ENCODE measurements at places on chromosomes 7 and 10.

GRCh38 chr10:113475381-113475807 is 77.5 kb upstream of the HABP2 start:
- no peak for DNase-seq

- DNase-seq = no peak
These were observed 113.7 kb downstream of the ARL4A start for GRCh38 chr7:12801107-12801506.

DNA sequence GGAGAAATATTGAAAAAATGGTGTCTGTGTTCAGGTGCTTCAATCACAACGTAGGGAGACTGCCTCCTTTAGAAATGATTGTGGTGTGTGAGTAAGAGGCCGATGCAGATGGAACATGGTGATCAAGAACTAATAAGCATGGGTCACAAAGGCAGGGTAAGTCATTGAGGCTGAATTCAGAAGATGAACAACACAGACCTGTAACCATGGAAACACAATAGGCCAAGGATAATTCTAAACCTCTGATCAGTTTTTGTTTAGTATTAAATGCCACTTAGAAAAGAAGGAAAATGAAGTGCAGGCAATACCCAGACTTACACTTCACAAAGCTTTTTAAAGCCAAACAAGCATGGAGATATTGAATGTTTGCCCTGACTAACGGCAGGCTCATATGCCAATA is 32.8 kb upstream of the TAS2R16 start:
- DNase-seq = no peak

GRCh38 chr10:60395711-60396110 is 6.0 kb upstream of the ANK3 start:
- DNase-seq = no peak

GRCh38 chr10:69969977-69970376 is 82.7 kb upstream of the MACROH2A2 start:
- no peak for DNase-seq

DNA sequence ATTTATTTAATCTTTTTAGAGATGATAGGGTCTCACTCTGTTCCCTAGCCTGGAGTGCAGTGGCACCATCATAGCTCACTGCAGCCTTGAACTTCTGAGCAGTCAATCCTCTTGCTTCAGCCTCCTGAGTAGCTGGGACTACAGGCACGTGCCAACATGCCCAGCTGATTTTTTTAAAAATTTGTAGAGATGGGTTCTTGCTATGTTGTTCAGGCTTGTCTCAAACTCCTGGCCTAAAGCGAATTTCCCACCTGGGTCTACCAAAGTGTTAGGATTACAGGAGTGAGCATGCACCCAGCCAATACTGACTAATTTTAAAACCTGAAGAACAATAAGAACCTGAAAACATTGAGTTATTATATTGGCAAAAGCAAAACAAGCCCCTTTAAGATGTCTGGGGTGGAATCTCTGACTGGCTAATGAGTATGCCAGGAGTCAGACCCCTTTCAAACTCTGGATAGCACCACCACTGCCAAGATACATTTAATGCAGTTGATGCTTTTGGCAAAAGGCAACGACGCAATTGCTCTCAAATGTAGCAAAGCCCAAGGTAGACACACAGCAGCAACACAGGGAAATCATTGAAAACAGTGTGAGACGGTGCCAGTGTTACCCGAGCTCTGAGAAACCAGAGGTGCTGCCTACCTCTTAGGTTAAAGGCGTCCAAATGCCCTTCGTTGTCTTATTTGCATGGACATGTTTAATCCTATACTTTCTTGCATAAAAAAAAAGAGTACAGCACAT is 40.7 kb upstream of the TOMM7 start:
- DNase-seq = no peak

DNA sequence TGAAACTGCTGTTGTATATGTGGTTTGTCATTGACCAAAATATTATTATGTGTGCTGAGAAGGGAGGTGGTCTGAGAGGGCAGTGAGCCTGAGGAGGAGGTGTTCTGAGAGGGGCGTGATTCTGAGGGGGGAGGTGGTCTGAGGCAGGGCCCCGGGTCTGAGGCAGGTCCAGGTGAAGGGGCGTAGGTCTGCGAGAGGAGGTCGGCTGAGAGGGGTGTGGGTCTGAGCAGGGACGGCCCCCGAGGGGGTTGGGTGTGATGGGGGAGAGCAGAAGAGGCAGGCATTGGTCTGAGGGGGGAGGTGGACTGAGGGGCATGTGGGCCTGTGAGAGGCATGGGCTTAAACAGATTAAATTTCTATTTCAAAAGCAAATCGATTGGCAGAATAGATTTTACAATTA is 32.4 kb downstream of the AKR1C4 start:
- no peak for DNase-seq

- DNase-seq = no peak
These were observed 125.1 kb downstream of the ZMIZ1 start for GRCh38 chr10:79193694-79194382.

GRCh38 chr7:10346032-10346431 is 627.6 kb upstream of the PHF14 start:
- no peak for DNase-seq

DNA sequence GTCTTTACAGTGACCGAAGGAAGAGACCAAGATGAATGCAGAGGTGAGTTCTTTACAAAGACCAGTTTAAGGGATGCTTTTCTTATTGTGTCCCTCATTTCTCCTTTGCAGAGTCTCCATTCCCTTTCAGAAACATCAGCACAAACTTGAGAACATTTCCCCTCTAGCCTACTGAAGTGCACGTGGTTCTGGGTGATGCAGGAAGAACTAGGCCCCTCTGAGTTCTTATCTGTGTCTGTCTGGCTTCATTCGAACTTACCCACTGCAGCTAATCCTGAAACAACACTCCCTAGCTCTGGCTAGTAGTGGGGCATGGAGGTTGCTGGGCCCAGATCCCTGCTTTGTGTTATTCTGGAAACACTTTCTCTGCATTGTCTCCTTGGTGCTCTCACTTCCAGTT is 12.6 kb downstream of the BLVRA start:
- DNase-seq = no peak

- DNase-seq = no peak
These were observed 5.8 kb upstream of the SCD start for GRCh38 chr10:100340948-100341847.

GRCh38 chr7:91137153-91137787 is 127.0 kb upstream of the FZD1 start:
- no peak for DNase-seq

DNA sequence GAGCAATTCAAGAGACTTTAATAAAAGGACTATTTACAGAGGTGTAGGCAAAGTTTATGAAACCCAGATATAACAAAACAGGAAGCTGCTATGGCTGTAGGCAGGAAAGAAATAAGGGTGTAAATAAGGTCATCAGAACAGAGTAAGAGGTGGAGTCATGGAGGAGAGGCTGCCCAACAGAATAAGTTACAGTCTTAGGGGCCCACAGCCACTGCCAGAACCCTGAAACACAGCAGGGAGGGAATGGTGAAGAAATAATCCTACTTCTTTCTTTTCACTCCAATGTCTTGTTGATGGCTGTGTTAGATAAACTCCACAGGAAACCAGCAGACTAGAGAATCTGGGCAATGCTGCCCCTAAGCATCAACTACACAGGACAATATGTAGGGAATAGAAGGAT is 155.8 kb upstream of the TAC1 start:
- DNase-seq = no peak

GRCh38 chr7:50507898-50508470 is 57.2 kb downstream of the DDC start:
- DNase-seq = no peak

GRCh38 chr10:110671788-110672579 is 27.8 kb downstream of the RBM20 start:
- DNase-seq = no peak

DNA sequence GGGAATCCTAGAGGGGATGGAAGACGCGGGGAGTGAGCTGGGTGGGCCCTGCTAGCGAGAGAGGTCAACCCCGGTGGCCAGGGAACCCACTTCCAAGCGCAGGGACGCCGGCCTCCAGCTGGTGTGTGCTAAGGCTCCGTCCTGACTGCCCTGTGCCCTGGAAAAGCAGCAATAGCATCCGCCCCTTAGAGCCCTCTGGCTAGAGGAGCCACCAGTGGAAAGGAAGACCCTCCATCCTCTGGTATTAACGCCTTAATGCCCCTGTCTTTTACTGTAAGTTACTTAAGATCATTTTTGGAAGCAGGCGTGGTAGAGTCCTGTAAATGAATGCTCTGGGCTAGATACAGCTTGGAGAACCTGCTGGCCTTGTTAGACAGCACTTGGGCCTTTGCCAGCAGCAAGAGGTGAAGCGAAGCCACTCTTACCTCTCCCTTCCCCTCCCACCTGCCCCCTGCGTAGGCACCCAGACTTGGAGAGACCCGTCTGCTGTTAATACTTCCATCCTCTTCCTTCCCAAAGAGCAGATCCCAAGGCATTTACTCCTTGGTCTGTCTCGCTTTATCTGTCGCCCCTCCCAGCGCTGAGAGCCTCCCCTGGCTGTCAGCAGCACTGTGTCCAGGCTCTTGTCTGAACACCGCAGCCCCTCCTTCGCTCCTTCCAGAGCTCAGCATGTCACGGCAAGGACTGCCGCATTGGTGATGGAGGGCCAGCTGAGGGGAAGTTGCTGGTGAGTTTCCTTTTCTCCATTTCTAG is 4.6 kb downstream of the REPIN1 start:
- DNase-seq = no peak

DNA sequence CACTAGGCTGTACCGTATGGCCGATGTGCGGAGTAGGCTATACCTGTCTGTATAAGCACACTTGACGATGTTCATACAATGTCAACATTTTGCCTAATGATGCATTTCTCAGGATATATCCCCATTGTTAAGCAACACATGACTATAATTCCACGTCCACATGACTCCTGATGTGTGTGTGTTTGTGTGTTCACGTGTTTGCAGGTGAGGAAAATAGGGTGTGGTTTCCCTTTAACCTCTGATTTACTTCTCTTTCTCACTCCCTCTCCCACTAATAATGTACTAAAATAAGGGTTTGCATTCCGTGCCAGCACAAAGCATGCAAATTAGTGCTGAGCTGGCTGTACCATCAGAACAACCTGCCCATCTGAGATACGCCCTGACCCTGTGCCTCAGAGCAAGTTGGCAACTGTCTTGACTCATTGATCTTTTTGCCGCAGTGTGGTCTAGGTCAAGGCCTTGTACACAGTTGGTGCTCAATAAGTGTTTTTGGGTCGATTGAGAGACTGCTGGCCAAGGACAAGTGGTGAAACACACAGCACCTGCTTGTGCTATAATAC is 64.6 kb upstream of the DOCK1 start:
- DNase-seq = no peak

- DNase-seq = no peak
These were observed 307.7 kb downstream of the MDFIC start for GRCh38 chr7:115229401-115230105.

- peak; percentile 1 for DNase-seq
These were observed 136.6 kb upstream of the CCDC6 start for GRCh38 chr10:60042914-60043313.

DNA sequence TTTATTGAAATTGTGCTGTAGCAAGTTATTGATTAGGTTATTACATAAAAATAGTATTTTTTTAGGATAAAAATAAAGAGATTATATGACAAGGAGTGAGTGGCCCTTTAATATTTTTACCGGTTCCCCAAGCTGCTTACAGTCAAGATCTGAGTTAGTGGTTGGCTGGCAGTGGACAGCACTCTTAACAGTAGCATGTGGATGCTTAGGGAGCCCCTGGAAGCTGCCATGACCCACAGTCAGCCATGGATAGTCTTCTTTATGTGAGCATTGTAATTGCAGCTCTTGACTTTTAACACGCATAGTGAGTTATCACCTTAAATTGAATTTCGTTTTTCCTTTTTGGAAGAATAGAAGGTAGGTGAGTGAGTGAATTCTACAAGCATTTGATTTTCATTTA is 22.1 kb downstream of the RAB18 start:
- no peak for DNase-seq

DNA sequence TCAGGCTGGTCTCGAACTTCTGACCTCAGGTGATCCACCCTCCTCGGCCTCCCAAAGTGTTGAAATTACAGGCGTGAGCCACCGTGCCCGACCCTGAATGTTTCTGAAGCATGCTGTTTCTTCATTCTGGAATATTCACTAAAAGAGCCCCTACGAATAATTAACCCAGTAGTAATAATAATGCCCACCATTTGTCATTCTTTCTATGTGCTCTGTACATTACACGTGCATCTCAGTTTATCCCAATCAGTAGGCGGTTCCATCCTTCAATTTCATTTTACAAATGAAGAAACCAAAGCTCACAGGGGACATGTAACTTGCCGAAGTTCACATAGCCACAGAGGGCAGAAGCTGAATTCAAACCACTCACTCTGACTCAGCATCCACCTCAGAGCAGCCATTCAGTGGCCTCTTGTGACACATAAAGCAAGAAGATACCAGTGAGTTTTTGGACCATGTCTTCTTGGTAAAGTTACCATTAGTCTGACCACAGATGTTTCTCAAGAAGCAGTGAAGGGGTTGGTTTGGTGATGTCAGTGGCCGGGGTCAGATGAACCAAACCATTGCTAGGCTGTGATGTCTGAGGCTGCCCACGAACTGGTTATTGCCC is 71.9 kb upstream of the DUSP5 start:
- DNase-seq = no peak

- DNase-seq = no peak
These were observed 65.3 kb upstream of the DKK1 start for GRCh38 chr10:52248697-52249306.

DNA sequence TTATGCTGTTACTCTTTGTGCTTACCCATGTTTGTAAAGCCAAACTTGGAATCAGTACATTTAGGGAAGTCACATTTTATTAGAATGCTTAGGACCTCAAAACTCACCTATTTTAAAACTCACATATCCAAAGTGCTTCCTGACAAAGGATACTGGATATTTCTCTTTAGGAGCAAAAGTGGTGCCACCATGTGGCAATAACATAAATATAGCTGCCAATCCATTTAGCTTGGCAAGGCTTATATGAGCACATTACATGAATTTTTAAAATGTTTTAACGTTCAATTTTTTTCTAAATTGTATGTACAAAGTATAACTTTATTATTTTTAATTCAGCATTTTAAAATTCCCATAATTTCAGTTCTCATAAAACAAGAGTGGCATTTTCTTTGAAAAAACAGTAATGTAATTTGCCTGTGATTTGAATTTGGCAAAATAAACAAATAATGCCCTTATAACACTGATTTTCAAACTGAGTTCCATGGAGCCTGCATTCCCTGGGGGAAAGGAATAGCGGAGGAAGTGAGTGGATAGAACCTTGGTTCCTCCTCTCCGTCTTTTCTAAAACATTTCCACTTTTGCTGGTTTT is 75.4 kb downstream of the HDAC9 start:
- no peak for DNase-seq

DNA sequence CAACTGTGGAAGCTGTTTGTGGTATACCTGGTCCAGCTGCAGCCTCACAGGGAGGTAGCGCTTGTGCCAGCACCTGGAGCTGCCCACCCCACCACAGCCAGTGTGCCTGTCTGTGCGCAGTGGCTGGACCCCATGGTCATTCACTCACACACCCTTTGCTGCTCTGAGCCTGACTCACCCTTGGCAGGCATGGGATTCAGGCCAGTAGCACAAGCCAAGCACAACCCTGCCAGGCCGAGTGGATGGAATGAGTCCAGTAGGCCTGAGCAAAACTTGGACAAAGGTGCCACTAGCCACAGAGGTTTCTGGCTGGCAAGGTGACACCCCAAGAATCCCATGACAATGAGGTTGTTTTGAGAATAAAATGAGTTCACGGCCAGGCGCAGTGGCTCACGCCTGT is 19.0 kb downstream of the RBM48 start:
- DNase-seq = no peak

- DNase-seq = no peak
These were observed 74.0 kb downstream of the PTPRE start for GRCh38 chr10:127980898-127981297.

- DNase-seq = no peak
These were observed 138.9 kb upstream of the FERD3L start for GRCh38 chr7:19284136-19284535.
